ENCODE measurements at places on chromosomes 2 and 18.

- no peak for DNase-seq
Measured at GRCh38 chr2:206257861-206258260, 16.6 kb upstream of the ZDBF2 start.

DNA sequence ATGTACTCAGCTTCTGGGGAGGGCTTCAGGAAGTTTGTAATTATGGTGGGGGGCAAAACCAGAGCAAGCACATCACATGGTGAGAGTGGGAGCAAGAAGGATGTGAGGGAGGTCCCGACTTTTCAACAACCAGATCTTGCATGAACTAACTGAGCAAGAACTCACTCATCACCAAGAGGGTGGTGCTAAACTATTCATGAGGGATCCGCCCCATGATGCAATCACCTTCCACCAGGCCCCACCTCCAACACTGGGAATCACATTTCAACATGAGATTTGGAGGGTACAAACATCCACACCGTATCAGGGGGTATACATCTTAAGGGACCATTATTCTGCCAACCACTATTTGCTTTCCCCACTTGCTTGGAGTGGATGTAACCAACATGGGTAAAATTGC is 209.6 kb upstream of the HNRNPA3 start:
- DNase-seq, result no peak

GRCh38 chr18:58297198-58297597 is 253.2 kb downstream of the NEDD4L start:
- peak; percentile 23 for DNase-seq

- no peak for DNase-seq
Measured at GRCh38 chr2:65880436-65880835, 448.0 kb upstream of the SPRED2 start.

GRCh38 chr2:44692821-44693220 is 248.7 kb upstream of the SIX3 start:
- no peak for DNase-seq
